CD4-positive, alpha-beta T cell treated with Interleukin-4 for 1 hour (primary cell): ENCODE measurements at places on chromosomes 12 and 14.

DNA sequence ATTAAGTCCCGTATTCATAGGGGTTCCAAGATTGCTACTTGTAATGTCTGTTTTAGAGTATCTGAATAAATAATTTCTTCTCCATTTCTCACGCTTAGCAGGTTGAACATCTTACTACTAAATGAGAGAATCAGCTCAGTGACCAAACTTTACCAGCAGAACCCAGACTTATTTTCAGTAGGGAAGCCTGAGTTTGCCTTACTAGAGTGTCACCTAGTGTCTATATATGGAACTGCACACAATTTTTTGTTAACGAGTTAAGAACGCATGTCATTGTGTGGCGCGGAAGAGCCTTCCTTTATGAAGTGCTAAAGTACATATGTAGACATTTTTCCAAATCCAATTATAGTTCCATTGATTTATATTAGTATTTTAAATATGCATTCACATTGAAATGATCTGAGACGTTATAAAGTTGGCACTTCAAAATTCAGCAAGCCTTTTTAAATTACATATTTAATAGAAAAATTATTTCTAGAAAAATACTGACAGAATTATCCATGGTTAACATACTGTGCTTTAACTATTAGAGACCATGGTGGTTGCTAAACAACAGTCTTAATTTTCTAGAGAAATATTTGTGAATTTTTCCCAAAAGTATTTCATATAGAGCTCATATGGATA lies 88.3 kb downstream of the RPS29 start:
- DNase-seq = no peak

GRCh38 chr12:14892726-14893505 lies 7.3 kb upstream of the MGP start:
- no peak for DNase-seq

- DNase-seq = no peak
These were observed 11.3 kb upstream of the NUDT4 start for GRCh38 chr12:93366422-93366821.

GRCh38 chr14:59882957-59883356 lies 12.4 kb upstream of the RTN1 start:
- DNase-seq = no peak

DNA sequence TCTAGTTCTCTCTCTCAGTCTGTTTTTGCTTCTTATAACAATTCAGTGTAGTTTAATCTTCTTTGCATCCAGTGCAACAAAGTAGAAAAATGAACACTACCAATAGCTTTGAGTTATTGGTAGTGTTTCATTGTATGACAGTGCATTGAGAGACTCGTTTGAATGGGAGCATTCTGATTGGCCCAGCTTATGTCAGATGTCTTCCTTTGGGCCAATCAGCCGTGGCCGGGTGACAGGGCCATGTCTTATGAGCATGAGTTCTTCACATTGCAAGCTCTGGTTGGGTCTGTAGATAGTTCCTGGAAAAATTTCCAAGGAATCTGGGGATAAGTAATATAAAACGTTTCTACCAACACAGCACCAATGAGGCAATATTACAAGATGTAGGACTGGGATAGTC lies 36.5 kb downstream of the GYS2 start:
- no peak for DNase-seq

GRCh38 chr12:127620735-127621355 lies 646.1 kb upstream of the TMEM132C start:
- no peak for DNase-seq
